ENCODE measurements at places on chromosomes 12 and 14. TPM values are rescaled to one million over a fixed set of nuclear protein-coding genes. Genes with fewer than 3 reads are reported as not detected.

The NUDT4 gene
- 185 TPM for total RNA-seq

The SIRT4 gene
- total RNA-seq: 3.6 TPM

The EPS8 gene
- total RNA-seq: 76.6 TPM

The KRT82 gene
- total RNA-seq: not detected

The RDH16 gene
- 0.09 TPM for total RNA-seq

The FANCM gene
- total RNA-seq: 13.9 TPM

The KRT79 gene
- not detected for total RNA-seq

The PMEL gene
- total RNA-seq: 0.82 TPM

The ANKS1B gene
- total RNA-seq: 47.0 TPM

The NPAS3 gene
- total RNA-seq: 0.36 TPM

The LMNTD1 gene
- total RNA-seq: not detected

The DPPA3 gene
- total RNA-seq: not detected

The GLS2 gene
- total RNA-seq: not detected

The KRT75 gene
- not detected for total RNA-seq

The KRT72 gene
- total RNA-seq: not detected

The RPL10L gene
- not detected for total RNA-seq

The IL22 gene
- not detected for total RNA-seq

The RBM25 gene
- total RNA-seq: 92.4 TPM

The OLR1 gene
- total RNA-seq: not detected

The TPH2 gene
- not detected for total RNA-seq

The MTRFR gene
- total RNA-seq: 12.8 TPM

The RNASE3 gene
- not detected for total RNA-seq

Data from fibroblast of the aortic adventitia (primary cell).